Astrocyte of the hippocampus (primary cell): ENCODE measurements at places on chromosomes 5 and 9.

DNA sequence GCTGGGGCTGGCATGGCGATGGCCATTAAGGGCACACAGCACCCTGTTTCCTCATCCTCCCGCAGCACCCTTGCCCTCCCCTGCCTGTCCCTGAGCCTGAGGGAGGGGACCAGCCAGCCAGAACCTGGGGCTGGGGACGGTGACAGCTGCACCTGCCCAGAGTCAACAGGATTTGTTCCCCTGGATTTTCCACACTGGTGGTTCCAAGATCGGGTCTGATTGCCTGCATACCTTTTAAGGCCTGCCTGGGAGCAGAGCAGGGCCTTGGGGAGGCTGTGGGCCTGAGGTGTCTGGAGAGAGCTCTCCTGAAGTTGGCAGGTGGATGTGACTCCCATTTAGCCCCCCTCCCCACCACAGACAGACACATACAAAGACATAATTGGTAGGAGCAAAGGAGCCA is 61.0 kb upstream of the C5orf58 start:
- DNase-seq: no peak

DNA sequence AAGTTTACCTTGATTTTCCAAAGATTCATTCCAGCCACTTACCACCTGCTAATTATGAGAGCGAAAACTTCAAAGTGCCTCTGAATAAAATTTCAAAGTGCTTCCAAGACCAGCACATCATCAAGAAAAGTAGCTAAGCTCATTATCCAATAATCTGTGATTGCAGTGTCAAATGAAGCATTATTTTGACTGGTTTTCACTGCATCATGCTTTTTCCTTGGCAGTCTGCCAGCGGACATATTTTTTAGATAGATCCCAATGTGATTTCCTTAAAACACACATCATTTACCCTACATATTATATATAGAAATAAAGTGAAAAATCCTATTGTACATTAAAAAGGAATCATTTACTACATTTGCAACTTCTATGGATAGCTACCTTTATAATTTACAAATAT is 508.6 kb upstream of the FAM174A start:
- DNase-seq: no peak

DNA sequence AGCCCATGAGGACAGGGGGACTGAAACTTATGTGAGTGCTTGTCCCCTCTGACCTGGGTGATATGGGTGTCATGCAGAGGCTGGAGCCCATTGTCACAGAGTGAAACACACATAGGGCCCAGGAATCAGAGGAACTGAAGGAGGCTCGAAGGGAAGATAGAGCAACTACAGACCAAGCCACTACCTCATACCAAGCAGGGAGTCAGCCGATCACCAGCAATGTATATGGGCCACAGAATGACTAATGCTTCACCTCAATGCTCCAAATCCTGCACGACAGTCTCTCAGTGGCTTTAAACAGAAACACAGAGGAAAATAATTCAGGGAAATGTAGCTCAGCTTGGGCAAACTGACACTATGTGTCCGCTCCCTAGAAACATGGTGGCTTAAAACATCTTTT is 8.9 kb upstream of the FBXW11 start:
- DNase-seq: no peak

DNA sequence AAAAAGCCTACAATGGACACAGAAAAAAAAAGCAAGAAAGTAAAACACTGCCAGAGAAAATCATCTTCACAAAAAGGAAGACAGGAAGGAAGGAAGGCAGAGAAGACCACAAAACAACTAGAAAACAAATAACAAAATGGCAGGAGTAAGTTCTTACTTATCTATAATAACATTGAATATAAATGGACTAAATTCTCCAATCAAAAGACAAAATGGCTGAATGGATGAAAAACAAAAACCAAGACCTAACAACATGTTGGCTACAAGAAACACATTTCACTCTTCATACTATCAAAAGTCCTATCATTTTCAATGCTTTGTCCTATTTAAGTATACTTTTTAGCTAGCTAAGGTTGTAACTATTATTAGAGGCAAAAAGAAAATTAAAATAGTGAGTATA is 36.9 kb upstream of the HMGCR start:
- no peak for DNase-seq
